ENCODE measurements at places on chromosomes 16 and 17. TPM values are rescaled to one million over a fixed set of nuclear protein-coding genes. Genes with fewer than 3 reads are reported as not detected.

- no peak overlapping the region for H3K27ac ChIP-seq
- H3K4me3 ChIP-seq: no peak overlapping the region
- H3K27me3 ChIP-seq: peaks cover 9% of the 10 kb centered on the region
- H3K36me3 ChIP-seq: no peaks in the 10 kb centered on the region
Observed at GRCh38 chr16:81543571-81543970, 99.0 kb downstream of the CMIP start.

Gene DCTN5
- total RNA-seq: 96.5 TPM

DNA sequence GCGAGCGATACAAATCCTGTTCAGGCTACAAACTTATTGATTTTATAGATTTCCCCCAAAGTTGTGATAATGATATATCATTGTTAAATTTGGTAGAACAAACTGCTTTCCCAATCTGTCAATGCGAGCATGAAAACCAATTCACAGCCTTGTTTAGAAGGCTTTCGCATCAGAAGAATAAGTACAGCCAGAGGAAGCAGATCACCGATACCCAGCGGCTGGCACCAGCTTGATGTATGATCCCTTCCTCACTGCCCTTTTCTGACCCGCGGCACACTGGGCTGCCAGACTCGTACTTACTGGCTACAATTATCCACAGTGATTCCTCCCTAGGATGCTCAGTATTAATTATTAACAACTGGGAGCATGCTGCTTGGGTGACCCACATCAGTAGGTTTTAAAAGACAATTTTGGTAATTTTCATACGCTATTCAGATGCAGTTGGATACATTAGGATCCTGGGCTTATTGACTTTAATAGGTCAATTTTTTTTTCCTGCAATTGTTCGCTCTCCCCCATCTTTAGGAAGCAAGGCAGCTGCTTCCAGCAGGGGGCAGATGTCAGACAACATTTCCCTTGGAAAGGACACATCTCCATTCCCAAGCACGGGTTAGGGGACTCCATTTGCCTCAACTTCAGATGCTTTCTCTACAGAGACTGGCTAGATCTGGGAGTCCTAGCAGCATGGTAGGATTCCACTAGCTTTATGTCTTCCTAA lies 582.7 kb upstream of the PSMD7 start:
- peak; percentile 51 for DNase-seq
- H3K4me1 ChIP-seq: peaks cover 56% of the 10 kb centered on the region
- no peaks in the 10 kb centered on the region for H3K36me3 ChIP-seq
- peak overlapping the region; percentile 2 for H3K27ac ChIP-seq
- H3K4me3 ChIP-seq: peak overlapping the region; percentile 39

- peaks cover 26% of the 10 kb centered on the region for H3K27me3 ChIP-seq
- peaks cover 5% of the 10 kb centered on the region for H3K4me1 ChIP-seq
- peak overlapping the region; percentile 64 for H3K27ac ChIP-seq
- H3K36me3 ChIP-seq: peaks cover 14% of the 10 kb centered on the region
- no peak overlapping the region for H3K4me3 ChIP-seq
Observed at GRCh38 chr16:67542464-67542863, 13.8 kb downstream of the RIPOR1 start.

DNA sequence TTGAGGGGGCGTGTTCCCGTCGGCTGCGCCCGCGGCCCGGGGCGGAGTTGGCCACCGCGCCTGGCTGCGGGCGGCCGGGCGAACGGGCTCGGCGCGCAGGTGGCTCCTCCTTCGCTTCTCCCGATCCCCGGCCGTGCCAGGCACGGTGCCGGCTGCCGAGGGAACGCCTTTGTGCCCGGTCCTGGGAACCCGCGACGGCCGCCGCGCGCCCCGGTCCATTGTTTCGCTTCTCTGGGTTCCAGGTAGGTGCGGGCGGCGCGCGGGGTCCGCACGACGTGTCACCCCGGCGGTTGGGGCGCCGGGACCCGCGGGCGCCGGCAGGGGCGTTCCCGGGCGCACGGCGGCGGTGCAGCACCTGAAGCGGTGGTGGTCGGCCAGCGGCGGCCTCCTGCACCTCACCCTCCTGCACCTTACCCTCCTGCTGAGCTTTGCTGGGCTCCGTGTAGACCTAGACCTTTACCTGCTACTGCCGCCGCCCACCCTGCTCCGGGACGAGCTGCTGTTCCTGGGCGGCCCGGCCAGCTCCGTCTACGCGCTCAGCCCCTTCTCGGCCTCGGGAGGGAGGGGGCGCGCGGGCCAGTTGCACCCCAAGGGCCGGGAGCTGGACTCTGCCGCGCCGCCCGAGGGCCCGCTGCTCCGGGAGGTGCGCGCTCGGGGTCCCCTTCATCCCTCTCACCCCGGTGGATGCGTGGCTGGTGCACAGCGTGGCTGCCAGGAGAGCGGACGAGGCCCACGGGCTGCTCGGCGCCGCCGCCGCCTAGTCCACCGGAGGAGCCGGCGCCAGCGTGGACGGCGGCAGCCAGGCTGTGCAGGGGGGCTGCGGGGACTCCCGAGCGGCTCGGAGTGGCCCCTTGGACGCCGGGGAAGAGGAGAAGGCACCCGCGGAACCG lies 99.9 kb downstream of the EFCAB13 start:
- DNase-seq: peak; percentile 34

GRCh38 chr17:66451188-66452149 lies 149.1 kb downstream of the PRKCA start:
- DNase-seq: peak; percentile 43
- no peak overlapping the region for H3K4me3 ChIP-seq
- H3K36me3 ChIP-seq: no peaks in the 10 kb centered on the region
- H3K4me1 ChIP-seq: no peaks in the 10 kb centered on the region
- no peak overlapping the region for H3K27ac ChIP-seq

Gene CX3CL1
- total RNA-seq: not detected

- H3K4me3 ChIP-seq: no peak overlapping the region
- no peak for DNase-seq
- peaks cover 13% of the 10 kb centered on the region for H3K4me1 ChIP-seq
- H3K27ac ChIP-seq: no peak overlapping the region
- peaks cover 8% of the 10 kb centered on the region for H3K36me3 ChIP-seq
Observed at GRCh38 chr17:27620721-27621120, 10.3 kb upstream of the LGALS9 start.
